ENCODE measurements at places on chromosomes 6 and 20.

DNA sequence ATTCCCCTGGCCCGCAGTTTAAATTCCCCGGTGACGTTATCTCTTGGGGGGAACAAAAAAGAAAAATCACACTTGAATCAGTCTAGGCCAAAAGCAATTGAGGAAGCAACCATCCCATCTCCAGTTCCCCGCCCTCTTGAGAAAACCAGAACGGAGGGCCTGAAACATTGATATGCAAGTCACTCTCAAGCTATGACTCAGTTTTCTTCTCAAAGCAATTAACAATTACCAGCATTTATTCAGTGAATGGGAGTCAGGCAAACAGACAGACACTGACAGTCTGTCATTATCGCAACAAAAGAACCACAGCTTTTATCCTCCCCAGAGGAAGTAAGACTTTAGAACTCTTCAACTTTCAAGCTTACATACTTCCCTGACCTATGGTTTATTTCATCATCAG is 100.9 kb downstream of the OPRM1 start:
- no peak for DNase-seq

DNA sequence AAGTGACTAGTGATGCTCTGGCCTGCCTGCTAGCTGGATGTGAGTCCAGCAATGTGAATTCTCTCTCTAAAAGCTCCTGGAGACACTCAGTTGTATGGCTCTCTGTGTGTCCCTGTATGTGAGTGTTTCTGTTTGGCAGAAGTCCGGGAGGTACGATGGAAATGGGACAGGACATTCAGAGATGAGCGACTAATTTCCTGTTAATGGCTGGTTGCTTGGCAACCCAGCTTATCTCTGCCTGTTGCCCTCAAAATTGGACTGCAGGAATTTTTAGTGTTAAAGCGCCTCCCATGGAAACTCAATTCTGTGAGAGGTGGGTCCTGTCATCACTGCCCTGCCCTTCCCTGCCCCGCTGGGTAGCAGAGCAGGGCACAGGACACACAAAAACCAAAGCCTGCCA is 136.8 kb upstream of the LRFN2 start:
- DNase-seq = no peak

DNA sequence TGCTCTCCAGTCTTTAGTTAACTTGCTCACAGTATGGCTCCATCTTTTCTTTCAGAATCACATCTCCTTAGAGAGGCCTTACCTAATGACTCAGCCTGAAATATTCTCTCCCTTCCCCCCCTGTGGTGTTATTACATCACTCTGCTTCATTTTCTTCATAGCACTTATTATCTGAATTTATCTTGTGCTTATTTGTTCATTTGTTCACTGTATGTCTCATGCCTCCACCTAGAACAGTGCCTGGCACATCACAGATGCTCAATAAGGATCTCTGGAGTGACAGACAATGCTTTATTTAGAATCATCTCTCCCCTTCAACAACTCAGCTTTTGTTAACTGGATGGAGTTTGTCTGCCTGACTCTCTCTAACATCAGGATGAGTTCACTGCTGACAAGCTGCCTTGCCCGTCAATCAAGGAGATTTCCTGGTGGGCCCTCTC is 96.6 kb upstream of the MAN1A1 start:
- DNase-seq = peak; percentile 68

DNA sequence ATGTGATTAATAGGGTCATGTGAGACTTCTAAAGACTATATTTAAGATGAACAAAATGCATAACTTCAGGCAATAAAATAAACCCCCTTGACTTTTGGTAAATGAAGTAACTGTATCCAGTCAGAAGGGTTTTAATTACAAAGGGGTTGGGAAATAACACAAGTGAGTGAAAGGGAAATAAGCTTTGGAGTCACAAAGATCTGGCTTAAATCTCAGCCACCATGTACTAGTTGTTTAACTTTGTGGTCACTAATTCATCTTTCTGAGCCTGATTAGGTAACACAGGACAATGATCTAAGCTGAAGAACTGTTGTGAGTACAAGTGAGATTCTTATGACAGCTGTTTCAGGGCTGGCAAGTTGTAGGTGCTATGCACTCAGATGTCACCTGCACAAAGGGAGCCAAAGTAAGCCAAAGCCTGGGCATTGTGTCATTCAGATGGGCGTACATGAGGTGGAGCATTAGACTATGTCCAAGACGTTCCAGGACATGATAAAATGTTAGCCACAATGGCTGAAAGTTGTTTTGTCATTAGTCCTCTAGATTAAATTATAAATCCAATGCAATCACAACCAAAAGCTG is 13.8 kb downstream of the TOMM34 start:
- DNase-seq = peak; percentile 59

DNA sequence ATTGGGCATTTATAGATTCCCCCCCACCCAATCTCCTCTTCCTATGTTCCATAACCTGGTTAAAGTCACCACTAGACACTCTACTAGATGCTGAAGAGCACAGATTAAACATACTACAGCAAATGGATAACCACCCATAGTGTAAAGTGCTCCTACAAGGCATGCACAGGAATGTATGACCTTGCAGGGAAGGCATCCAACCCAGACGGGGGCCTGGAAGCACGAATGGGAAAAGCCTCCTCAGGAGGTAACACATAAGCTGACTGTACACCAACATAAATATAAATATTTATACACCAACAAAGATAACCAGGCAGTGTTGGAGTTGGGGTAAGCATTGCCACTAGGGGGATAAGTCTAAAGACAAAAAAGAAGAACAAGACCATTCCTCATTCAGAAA is 691.7 kb downstream of the GRIK2 start:
- DNase-seq = no peak

GRCh38 chr6:120951258-120951657 is 383.0 kb downstream of the TBC1D32 start:
- DNase-seq = no peak

DNA sequence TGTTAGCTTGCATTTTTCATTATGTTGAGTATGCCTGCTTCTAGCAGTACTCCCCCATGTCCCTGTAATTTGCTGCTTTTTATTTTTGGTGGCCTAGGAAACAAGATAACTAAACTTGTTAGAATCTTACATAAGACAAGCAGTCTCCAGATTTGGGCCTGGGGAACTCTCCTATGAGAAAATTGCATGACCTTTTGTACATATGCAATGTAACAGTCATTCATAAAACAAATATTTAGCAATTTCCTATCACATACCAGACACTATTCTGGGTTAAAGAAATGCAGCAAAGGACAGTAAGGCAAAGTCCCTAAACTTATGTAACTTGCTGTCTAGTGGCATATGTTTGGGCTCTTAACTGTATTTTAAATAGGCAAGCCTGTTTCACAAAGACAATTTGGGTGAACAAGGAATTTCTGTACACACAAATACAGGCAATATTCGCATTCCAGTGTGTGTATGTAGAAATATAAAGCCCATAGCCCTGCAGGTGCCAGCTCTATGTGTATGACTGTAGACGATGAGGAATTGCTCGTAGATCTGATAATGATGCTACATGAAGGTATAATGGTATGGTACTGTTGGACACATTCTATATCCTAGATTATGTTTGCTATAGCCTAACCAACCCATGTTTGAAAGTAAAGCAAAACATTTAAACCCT is 305.2 kb upstream of the CITED2 start:
- DNase-seq = peak; percentile 50

DNA sequence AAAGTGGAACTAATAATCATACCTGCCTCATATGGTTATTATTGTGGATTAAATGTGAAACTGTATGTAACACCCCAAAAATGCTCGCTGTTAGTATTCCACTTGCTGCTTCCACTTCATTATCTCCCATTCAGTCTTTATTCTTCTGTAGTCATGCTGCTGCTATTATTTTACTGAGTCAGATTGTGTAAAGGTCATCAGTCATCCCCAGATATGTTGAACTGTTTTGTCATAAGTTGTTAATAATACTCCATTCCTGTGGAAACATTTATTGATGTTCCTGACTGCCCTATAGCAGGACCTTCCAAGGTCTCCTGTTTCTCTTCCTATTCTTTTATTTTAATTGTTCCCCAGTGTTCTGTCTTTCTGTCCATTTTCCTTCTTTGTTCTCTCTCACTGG is 1148.3 kb downstream of the EPHA7 start:
- DNase-seq = no peak

DNA sequence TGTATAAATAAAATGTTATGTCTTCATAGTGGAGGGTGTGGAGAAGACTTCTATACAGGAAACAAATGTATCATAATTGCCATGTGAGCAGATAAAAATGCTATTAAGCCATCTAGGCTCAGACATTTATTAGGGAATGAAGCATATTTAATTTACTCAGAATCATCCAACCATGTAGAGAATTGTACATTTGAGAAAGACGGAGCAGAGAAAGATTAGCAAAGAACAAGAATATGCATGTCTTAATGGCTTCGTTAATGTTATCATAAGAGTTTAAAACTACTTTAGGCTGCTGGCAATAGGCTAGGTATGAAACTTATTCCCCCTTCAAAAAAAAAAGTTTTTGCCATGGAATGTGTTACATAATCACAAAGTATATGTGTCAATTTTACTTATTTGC is 6.1 kb downstream of the ANKRD6 start:
- no peak for DNase-seq

- peak; percentile 72 for DNase-seq
These were observed 162.2 kb downstream of the GJA1 start for GRCh38 chr6:121597654-121598053.

DNA sequence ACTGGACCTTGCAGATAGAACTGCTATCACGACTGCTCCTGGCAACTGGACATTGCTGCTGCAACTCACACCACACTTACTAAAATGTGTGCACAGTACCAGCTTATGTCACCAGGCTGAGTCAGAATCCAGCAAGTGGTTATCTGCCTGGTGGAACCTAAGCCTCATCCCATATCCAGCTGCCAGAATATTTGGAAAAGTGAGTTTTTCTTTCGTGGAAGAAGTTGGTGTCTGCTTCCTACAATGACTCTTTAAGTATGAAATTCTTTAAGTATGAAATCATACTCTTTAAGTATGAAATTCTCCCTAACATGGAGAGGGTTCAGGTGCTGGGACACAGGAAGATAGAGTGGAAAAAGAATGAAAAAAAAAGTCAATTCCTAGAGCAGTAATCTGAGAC is 16.4 kb upstream of the POLR1H start:
- peak; percentile 62 for DNase-seq

DNA sequence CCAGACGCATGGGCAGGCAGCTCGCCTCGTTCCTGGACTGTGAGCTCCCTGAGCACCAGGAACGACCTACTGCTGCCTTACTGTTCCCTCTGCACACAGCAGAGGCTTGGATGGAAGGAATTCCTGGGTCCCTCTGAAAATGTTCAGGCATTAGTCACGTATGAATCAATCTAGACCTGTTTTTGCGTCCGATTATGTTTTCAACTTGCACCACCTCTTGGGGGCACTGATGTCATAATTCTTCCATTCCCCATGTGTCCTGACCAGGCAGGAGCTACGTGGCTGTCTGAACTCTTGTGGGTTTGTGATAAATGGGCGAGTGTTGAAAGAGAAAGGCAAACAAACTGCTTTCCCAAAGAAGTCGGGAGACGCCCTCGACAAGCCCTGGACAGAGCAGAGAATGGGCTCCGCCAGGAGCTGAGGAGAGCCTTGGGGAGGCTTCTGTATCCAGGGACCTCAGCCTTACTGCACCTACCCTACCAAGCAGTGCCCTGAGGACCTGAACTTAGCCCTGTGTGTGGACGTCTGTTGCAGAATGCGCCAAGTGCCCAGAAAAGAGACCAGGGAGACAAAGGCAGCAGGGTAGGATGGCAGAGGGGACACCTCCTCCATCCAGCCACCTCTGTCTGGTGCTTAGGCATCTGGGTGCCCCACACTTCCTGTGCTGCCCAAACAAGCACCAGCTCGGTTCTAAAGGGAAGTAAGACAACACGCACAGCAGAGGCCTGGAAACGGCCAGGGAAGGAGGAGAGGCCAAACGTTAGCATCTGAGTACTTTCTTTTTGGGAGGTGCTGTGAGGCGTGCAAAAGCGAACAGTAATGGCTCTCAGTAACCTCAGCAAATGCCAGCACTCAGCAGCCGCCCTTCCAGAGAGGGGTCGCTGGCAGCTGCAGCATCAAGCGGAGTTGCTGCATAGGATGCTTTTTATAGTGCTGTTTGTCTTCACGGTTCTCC is 124.2 kb downstream of the LY86 start:
- DNase-seq = peak; percentile 96

Data from fibroblast of lung (primary cell).